ENCODE measurements at places on chromosomes 2 and 18.
A peak's percentile ranks its signal among the peaks of the same experiment; 100 is the strongest.

DNA sequence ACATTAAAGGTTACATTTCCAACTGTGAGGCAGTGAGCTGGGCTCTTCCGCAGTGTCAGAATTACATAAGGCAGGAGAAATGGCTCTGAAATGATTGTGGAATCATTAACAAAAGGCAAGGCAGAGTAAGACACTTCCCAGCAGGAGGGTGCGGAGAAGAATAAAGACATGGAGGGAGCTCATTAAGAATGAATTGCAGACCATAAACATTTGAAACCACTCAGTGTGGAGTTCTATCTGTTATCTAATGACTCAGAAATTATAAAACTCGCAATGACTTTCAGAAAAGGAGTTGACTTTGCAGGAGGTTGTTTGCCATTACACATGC lies 77.0 kb downstream of the SMIM21 start:
- DNase-seq = no peak

DNA sequence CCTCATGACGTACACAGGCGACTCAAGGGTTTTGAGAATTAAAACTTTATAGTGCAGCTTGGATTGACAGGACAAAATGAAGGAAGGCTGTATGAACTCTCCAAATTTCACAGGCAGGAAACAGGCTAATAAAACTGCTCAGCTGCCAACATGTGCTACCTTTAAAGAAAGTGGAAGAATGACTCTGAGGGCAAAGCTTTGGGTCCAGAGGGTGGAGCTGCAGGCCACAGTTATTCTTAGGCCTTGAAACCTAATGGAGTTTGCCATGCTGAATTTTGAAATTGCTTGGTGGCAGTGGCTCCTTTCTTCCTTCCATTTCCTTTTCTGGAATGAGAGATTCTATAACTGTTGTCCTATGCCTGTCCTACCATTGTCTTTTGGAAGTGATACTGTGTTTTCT lies 34.8 kb downstream of the HAT1 start:
- DNase-seq = no peak

- no peak for DNase-seq
Measured at GRCh38 chr18:31162825-31163435, at the start of gene DSC1. Gene DSC1, minus strand, starts transcription at chr18:31162856. Its CDS starts 262 bp downstream, at chr18:31162594.

DNA sequence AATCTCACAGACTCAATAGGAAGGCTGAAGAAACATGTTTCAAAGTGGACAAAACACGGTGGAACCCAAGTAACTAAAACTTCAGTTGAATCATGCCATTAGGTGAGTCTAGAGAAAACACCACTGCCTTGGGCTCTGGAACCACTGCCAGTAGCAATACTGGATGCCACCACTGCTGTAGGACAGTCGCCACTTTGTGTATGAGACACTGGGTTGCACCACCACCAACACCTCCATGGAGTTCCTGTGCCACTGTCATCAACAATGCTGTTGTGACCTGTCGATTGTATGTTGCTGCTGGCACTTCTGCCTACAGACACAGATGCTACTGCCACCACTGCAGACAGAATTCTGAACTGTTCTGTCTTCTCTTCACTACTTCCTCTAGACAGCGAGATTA lies 686.7 kb downstream of the METTL4 start:
- DNase-seq = no peak

GRCh38 chr2:8885449-8886201 lies 48.2 kb upstream of the KIDINS220 start:
- DNase-seq = no peak

DNA sequence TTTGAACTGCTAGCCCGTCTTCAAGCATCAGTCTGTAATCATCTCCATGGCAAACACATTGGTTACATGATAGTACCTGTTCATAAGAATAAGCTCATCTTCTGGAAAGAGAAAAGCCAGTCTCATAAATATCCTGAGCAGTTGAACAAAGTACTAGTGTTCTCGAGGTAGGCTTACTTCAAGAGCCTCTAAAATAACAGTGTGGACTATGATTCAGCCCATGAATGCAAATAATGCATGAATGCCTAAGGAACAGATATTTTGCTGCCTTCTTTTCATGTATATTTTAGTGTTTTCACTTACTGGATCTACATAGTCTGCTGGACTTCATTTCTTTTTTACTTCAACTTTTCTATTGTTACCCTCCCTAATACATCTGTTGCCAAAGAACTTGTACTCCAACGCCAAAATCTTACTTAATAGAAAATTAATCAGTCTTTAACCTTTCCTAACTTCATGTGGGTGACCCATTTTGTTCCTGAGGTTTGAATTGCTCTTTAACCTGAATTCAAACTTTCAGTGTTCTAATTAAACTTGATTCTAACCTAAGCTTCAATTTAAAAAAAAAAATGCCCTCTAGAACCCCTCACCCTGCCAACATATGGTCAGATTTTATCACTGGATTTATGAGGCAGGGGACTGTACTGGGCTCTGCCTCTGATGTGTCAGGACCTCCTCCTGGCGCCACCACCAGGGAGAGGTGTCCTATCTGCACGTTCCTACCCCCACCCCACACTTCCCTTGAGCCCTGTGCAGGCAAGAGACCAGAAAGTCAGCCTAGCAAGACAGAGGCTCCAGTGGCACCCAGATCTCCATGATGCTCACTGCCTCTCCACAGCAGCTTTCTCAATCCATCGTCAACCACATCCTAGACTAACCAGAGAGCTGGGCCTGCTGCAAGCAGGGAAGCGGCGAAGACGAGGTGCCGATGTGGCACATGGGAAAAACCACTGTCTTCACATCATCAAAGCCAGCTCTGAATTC lies 264.7 kb upstream of the ID2 start:
- DNase-seq = no peak

DNA sequence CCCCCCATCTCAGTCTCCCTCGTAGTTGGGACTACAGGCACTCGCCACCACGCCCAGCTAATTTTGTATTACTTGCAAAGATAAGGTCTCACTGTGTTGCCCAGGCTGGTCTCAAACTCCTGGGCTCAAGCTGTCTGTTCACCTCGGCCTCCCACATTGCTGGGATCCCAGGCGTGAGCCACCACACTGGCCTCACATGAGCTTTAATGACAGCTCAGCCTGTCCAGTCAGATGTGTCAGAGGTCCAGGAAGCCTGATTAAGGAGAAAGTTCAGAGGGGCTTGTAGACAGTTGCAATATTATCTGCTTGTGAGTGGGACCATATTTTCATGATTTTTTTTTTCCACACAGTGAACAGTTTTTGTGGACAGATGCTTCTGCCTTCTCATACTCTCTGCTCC lies 82.0 kb downstream of the LIMS1 start:
- no peak for DNase-seq

- no peak for DNase-seq
Measured at GRCh38 chr2:70718736-70719135, 49.3 kb downstream of the ADD2 start.

- DNase-seq = no peak
Measured at GRCh38 chr18:9834551-9834950, 51.2 kb upstream of the TXNDC2 start.

DNA sequence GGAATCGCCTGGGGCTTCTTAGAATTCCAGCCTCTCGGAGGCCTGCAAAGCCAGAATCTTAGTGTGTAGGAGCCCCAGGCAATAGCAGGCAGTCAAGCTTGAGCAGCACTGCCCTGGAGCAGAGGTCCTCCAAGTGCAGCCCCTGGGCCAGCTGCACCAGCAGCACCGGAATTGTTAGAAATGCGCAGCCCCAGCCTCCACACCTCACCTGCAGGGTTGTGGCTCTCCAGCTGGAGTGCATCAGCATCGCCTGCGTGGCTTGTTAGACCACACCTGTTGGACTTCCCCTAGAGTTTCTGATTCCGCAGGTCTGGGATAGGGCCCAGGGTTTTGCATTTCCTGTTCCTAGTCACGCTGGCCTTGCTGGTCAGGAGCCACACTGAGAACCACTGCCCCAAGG lies 100.3 kb downstream of the ASAP2 start:
- no peak for DNase-seq

GRCh38 chr2:150319658-150320555 lies 167.6 kb downstream of the RND3 start:
- no peak for DNase-seq

DNA sequence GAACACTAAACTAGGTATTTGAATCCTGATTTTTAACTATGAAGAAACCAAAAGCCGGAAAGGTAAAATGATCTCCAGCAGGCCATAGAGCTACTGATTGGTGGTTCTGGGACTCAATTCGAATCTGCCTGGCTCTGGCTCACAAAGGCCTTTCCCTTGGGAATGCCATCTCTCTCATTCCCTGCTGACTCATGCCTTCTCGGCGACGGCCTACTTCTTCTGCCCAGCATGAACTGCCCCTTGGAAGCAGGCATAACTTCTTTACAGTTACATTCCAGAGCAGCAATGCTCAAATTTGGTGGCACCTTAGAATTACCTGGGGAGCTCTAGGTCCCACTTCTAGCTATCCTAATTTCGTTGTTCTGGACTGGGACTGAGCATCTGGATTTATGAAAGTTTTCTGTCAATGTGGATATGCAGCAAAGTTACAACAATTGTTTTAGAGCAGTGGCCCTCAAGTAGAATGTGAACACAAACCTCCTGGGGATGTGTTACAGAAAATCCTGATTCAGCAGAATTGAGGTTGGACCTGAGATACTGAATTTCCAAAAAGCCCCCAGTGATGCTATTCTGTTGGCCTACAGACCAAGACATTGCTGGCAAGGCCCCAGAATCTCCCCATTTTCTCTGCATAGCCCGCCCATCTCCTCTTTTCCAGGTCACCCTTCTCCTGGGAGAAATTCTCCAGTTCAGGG lies 261.1 kb downstream of the CNTNAP5 start:
- DNase-seq = no peak

- DNase-seq = no peak
Measured at GRCh38 chr2:134216152-134216829, 37.6 kb upstream of the MGAT5 start.

- DNase-seq = peak; percentile 48
Measured at GRCh38 chr2:112646102-112646719, 472 bp downstream of the SLC20A1 start.

DNA sequence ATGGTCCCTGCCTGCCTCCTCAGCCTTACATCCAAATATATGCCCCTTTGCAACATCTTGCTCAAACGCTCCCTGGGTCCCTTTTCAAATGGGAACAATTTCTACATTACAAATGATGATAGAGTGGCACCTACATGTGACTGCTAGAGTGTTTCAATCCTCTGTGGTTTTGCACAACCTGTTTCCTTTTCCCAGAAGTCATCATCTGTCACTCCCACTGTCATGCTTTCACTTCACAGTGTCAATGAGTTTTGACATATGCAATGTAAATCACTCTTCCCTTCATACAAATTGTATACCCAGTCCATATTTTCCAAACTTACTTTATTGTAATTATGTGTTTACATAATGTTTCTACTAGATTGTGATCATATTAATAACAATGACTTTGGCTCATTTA lies 887.3 kb downstream of the TDRD15 start:
- no peak for DNase-seq

GRCh38 chr2:58769864-58770234 lies 528.7 kb upstream of the FANCL start:
- no peak for DNase-seq

- no peak for DNase-seq
Measured at GRCh38 chr2:160890667-160891352, 269.4 kb upstream of the TANK start.

DNA sequence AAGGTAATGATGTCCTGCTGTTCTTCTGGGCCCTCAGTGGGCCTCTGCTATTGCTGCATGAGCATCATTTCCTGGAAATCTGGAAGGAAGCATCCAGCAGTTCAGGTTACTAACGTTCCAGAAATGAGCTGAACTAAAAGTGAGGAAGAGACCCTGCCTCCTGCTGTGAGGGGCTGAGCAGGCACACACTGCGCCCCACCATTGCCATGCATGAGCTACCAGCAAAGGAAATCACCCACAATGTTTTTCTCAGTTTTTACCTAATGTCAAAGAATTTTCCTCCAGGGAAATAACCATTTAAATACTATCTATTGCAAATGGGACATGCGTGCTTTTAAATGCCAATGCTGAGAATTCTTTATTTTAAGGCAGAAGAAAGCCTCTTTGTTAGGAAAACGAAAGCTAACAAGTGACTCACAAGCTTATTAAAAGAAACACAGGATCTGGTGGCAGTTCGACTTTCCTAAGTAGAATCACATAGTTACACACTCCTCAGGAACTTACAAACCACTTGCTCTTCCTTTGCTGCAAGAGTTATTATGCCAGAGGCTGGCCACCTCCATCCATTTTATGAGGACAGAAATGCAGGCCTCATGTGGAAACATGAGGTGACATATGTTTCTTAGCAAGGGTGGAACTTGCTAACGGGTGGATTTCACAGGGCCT lies 152.6 kb upstream of the TTC39C start:
- DNase-seq = no peak

- no peak for DNase-seq
Measured at GRCh38 chr18:10291568-10291981, 162.9 kb upstream of the APCDD1 start.

GRCh38 chr2:111642586-111643327 lies 241.2 kb downstream of the ANAPC1 start:
- DNase-seq = no peak

DNA sequence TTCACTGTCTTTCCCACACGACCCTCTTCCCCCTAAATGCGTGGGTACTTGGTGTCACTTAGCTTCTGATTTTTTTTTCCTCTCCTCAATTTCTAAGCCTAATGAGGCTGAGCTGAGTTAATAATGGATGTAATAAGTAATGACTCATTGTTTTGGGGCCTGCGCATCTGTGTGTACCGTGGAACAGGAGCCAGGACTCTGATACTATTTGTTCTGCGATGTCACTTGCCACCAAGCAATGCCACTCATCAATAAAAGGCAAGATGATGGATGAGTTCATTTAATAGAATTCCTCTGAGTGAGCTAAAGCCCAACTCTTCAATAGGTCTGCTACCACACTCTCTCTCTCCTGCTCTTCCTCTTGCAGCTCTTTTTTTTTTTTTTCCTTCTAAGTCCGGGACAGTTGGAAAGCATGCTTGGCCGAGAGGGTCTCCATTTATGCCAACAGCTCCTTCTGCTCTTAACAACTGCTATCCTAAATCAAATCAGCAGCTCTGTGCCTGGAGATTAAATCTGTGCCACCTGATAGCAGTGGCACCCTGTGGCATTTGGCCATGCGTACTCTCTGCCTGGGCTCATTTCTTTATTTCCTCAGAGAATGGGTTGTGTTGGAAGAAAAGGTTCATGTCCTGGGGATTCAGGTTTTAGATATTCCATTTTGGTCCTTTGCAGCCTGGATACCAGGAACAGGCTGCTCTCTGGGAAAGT lies 1284.2 kb upstream of the PIK3C3 start:
- no peak for DNase-seq

DNA sequence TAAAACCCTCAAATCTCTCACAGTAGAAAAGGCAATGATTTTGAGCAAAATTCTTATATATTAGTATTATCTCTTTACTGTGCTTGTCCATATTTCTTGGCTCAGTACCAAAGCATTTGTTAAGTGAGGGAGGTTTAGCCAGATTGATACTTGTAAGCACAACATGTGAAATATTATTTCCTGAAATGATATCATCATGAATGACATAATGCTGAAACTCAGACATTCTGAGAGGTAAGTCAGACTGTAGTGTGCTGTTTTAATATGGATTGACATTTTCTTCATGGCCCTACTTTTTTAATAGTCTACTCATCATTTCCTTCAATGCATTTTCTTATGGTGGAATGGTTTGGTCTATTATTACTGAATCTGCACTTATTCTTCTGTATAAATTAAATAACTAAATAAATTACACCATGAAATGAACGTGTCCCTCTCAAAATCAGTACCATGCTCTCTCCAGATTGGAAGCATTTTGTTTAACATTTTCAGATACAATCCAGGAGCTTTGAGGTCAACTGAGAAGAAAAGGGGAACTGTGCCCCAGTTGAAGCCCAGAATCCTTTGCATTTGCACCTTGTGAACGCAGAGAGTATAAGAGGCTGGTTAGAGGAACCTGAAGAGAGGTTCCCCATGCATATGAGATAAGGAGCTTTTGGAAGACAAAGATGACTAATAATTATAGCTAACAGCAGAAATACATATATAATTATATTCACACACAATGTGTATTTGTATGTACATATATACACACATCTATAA lies 50.1 kb upstream of the CRACDL start:
- DNase-seq = no peak
